Naive thymus-derived CD4-positive, alpha-beta T cell (primary cell): ENCODE measurements at places on chromosomes 5 and 9. TPM values are rescaled to one million over a fixed set of nuclear protein-coding genes. Genes with fewer than 3 reads are reported as not detected.

The PCDHB15 gene
- total RNA-seq, result not detected

DNA sequence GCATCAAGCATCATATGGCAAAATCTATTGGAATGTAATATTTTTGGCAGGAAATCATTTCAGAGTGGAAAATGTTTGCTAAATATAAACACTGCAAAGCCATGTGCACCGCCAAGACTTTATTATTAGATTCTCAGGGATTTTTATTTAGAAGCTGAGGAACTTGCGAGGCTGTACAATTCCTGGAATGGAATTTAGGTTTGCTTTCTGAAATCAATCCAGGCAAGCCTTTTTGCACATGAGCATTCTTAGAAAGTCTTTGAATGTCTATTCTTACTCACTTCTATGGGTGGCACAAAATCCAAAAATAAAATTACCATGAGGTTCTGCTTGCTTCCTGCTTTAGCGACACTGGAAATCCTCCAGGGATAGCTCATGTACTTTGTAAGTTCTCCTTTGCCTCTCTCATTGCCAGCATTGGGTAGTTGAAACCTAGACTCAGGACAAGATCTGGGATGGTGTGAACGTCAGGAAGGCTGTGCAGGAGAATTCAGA is 71.5 kb upstream of the PALM2AKAP2 start:
- DNase-seq, result no peak

The PHF24 gene
- total RNA-seq, result not detected

DNA sequence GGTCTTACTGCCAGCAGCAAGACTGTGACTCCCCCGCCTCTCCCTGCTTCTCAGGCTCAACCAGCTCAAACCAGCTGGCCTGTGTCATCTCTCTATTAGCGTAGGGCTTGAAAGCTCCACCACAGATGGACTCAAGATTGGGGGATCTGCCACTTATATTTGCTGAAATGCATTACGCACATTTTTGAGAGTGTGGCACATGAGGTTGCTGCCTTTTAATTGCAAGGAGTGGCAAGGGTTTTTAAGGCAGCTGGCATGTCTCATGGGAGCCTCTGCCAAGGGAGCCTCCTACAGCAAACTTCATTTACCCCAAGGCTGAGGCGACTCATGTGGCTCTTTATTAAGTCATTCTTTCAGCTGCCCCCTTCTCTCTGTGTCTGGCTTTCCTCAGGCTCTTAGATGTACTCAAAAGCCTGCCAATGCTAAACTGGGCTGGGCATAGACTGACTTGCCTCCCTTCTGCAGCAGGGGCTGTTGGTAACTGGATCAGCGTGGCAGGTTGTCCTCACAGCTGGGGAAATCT is 219.3 kb downstream of the SMARCA2 start:
- DNase-seq, result no peak

DNA sequence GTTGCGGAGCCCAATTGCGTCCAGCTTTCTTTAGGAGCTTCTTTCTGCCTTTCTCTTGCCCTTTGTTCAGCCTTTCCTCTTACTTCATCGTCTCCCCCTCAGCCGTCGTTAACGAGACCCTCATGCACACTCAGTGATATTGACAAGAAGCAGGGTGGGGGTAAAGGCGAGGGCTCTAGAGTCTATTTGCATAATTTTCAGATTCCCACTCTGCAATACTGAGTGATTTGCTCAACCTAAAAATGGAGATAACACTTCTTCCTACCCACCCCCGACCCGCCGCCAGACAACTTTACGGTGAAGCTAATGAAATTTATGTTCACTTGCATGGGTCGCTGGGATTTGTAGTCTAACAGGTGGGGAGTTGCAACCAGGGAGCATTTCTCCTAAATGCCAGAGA is 1.3 kb upstream of the TBC1D2 start:
- DNase-seq, result peak; percentile 47

- DNase-seq, result no peak
Measured at GRCh38 chr9:28032268-28032590, 458.9 kb upstream of the C9orf72 start.

The C8G gene
- 0.77 TPM for total RNA-seq

- DNase-seq, result no peak
Measured at GRCh38 chr9:128250839-128251731, 24.7 kb downstream of the GOLGA2 start.

- DNase-seq, result no peak
Measured at GRCh38 chr9:19379283-19379682, 753 bp downstream of the RPS6 start.

The TEX48 gene
- not detected for total RNA-seq

GRCh38 chr5:139951296-139951924 is 91.7 kb downstream of the NRG2 start:
- no peak for DNase-seq

GRCh38 chr5:33854733-33855151 is 37.0 kb downstream of the ADAMTS12 start:
- DNase-seq, result no peak

DNA sequence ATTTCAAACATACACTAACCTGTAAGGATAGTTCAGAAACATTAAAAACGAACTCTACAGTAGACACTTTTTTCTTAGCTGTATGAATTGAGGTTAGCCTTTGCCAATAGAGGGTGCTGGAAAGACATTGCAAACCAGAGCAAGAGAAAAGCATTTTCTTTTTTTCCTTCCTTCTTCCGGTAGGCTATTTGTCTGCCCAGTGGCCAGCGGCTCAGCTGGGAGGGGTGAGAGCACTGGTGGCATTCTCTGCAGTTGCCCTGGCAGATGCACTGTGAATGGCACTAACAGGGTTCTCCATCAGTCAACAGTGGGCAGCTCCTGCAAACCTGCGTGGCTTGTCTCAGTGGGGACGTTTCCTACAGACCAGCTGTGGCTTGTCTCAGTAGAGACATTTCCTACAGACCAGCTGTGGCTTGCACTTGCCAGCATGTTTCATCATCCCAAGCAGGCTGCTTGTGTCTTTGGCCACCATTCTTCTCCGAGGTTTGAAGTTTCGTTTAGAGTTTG is 984.5 kb upstream of the CDH18 start:
- DNase-seq, result no peak

DNA sequence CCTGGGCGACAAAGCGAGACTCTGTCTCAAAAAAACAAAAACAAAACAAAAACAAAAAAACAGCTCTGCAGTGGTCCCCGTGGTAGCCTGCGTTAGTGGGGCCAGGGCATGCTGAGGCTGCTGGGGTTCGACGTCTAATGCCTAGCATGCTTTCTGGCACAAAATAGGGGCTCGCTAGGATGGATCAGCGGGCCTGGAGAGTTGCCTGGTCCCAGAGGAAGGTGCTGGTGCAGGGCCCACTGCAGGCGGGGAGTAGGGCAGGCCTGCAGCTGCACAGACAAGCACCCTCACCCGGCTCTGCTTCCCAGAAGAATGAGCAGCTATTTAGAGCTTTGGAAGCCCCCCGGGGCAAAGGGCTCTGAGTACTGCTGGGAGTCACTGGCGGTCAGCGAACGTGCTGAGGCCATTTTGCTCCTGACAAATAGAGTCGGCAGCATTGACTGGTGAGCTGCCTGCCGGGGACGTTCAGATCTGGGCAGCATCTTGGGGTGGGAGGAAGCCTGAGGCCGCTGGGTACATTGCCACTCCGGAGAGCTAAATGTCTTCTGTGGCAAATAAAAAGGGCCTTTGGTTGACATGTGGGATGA is 126.7 kb downstream of the OLFM1 start:
- DNase-seq, result no peak

DNA sequence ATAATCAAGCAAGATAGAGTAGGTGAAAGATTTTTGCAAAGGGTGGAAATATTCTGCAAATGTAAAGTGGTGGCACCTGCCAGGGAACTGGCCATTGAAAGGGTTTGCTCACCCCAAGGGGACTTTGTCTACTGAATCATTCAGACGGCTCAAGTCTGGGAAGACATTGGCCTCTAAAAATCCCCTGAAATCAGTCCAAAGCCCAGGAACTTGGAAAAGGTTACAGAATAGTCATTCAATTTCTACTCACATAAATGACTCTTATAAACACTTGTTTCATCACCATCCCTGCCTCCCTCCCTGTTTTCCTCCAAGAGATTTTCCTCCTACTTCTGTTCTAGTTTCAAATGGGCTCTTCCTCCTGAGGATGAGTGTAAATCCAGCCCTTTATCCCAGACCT is 28.5 kb downstream of the ZNF366 start:
- no peak for DNase-seq

The TAF11L6 gene
- not detected for total RNA-seq

The STK32A gene
- not detected for total RNA-seq

The SHOC1 gene
- total RNA-seq, result not detected
